ENCODE measurements at places on chromosomes 3 and 15. TPM values are rescaled to one million over a fixed set of nuclear protein-coding genes. Genes with fewer than 3 reads are reported as not detected.

FAM3D gene
- not detected for total RNA-seq

TYRO3 gene
- 9.3 TPM for total RNA-seq

TIMP4 gene
- 0.98 TPM for total RNA-seq

TRPM1 gene
- 0.38 TPM for total RNA-seq

WDR76 gene
- total RNA-seq, result 10.1 TPM

ATP10A gene
- 0.19 TPM for total RNA-seq

CLRN1 gene
- total RNA-seq, result not detected

GATM gene
- 0.65 TPM for total RNA-seq

IGSF11 gene
- total RNA-seq, result not detected

DZIP3 gene
- 4.6 TPM for total RNA-seq

ZNF662 gene
- 3.2 TPM for total RNA-seq

GABRB3 gene
- not detected for total RNA-seq

CHST13 gene
- total RNA-seq, result not detected

GOLGA8Q gene
- 0.48 TPM for total RNA-seq

STRA6 gene
- 0.65 TPM for total RNA-seq

ITIH4 gene
- total RNA-seq, result 0.96 TPM

ACTC1 gene
- not detected for total RNA-seq

HRH1 gene
- 16.7 TPM for total RNA-seq

DOCK3 gene
- total RNA-seq, result 0.19 TPM

ECE2 gene
- not detected for total RNA-seq

RSRC1 gene
- total RNA-seq, result 44.9 TPM

SEMA3F gene
- 76.8 TPM for total RNA-seq

IQCH gene
- 1.6 TPM for total RNA-seq

HYAL1 gene
- total RNA-seq, result 2.8 TPM

UROC1 gene
- total RNA-seq, result not detected

TTLL13 gene
- 0.38 TPM for total RNA-seq

PLA2G4B gene
- 28.1 TPM for total RNA-seq

PP2D1 gene
- total RNA-seq, result not detected

COMMD2 gene
- 41.4 TPM for total RNA-seq

CCR4 gene
- total RNA-seq, result not detected

COL6A6 gene
- total RNA-seq, result not detected

SERINC4 gene
- total RNA-seq, result not detected
